Natural killer cell (primary cell): ENCODE measurements at places on chromosomes 7 and 10. TPM values are rescaled to one million over a fixed set of nuclear protein-coding genes. Genes with fewer than 3 reads are reported as not detected.

DNA sequence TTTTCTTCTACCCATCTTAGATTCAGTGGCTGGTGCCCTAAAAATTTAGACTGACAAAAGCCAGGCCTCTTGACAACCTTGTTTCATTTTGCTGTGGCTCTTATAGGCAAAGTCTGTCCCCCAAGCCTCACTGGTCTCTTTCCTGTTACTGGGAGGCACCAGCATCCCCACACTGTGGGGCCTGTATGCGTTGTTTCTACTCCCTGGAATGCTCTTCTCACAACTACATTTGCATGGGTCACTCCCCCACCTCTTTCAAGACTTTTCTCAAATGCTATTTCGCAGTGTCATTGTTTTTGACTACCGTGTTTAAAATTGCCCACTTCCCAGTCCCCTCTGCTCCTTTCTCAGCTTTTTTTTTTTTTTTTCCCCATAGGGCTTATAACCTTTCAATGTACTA, 108.7 kb upstream of the DGKB start:
- H3K4me3 ChIP-seq: no peak overlapping the region
- H3K27me3 ChIP-seq: no peaks in the 10 kb centered on the region
- H3K36me3 ChIP-seq: no peaks in the 10 kb centered on the region
- no peaks in the 10 kb centered on the region for H3K4me1 ChIP-seq
- H3K27ac ChIP-seq: no peak overlapping the region

DNA sequence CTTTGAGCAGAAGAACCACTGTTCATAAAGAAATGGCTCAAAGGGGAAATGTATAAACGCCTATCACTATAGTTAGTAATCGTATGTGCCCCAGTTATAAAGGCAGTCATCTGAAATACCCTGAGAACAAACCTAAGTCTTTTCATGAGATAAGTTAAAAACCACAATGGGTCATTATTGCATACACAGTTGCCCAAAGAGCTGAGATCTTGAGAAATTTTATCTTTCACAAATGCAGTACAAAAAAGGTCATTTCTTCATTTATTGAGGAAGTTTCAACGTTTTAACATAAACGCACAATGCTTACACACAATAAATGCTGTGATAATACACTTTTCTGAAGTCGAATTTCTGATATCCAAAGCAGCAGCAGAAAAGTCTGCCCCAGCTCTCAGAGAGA, 114.4 kb downstream of the MICU1 start:
- no peaks in the 10 kb centered on the region for H3K27me3 ChIP-seq
- no peaks in the 10 kb centered on the region for H3K4me1 ChIP-seq
- H3K4me3 ChIP-seq: no peak overlapping the region
- no peak for DNase-seq

- H3K4me3 ChIP-seq: no peak overlapping the region
- H3K36me3 ChIP-seq: no peaks in the 10 kb centered on the region
- no peaks in the 10 kb centered on the region for H3K4me1 ChIP-seq
- H3K27me3 ChIP-seq: no peaks in the 10 kb centered on the region
- no peak overlapping the region for H3K27ac ChIP-seq
Measured at GRCh38 chr10:78992333-78992732, 76.4 kb upstream of the ZMIZ1 start.

DNA sequence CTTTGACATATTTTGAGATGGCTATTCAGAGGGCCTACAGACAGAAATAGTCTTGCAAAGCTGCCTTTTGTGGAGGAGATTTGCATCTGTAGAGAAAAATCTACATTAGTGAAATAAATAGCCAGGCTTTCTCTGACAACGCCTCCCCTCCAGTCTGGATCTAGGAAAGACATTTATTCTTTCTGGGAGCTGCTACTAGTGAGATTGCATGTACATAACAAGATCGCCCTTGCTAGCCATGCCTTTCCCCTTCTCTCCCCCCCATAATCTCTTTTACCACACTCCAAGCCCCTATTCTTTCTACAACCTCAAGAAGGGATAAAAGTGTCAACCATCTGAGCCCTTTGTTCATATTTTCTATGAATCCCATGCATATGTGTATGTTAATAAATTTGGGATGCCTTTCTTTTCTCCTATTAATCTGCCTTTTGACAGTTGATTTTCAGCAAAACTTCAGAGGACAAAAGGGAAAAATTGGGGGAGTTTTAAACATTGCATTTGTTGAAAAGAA, 194.2 kb downstream of the SNX13 start:
- no peak for DNase-seq
- H3K27me3 ChIP-seq: no peaks in the 10 kb centered on the region
- no peaks in the 10 kb centered on the region for H3K36me3 ChIP-seq
- no peak overlapping the region for H3K4me3 ChIP-seq
- H3K4me1 ChIP-seq: no peaks in the 10 kb centered on the region

DNA sequence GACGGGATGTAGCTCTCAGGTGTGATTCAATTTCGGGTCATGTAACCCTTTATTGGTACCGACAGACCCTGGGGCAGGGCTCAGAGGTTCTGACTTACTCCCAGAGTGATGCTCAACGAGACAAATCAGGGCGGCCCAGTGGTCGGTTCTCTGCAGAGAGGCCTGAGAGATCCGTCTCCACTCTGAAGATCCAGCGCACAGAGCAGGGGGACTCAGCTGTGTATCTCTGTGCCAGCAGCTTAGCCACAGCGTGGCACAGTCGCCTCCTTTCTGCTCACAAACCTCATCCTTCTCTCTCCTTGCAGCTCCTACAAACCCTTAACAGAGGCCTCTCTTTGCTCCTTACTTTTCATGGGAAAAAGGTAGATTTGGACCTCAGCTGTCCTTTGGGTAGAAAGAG, 197.5 kb upstream of the PRSS58 start:
- no peak overlapping the region for H3K27ac ChIP-seq
- DNase-seq: no peak
- no peaks in the 10 kb centered on the region for H3K4me1 ChIP-seq
- H3K4me3 ChIP-seq: no peak overlapping the region
- H3K36me3 ChIP-seq: no peaks in the 10 kb centered on the region

- H3K27me3 ChIP-seq: no peaks in the 10 kb centered on the region
- no peaks in the 10 kb centered on the region for H3K36me3 ChIP-seq
- no peak overlapping the region for H3K27ac ChIP-seq
- H3K4me1 ChIP-seq: peaks cover 8% of the 10 kb centered on the region
- H3K4me3 ChIP-seq: no peak overlapping the region
Measured at GRCh38 chr7:116206141-116206540, 4.2 kb upstream of the TES start.

RBM48 gene
- total RNA-seq: 35.7 TPM

CDHR3 gene
- 10.2 TPM for total RNA-seq

ING3 gene
- 56.2 TPM for total RNA-seq

STAM gene
- total RNA-seq: 40.2 TPM
